ENCODE measurements at places on chromosomes 6 and 20.

GRCh38 chr20:57508831-57509230 lies 16.1 kb downstream of the CTCFL start:
- DNase-seq, result no peak

- no peak for DNase-seq
Observed at GRCh38 chr6:160428818-160429619, 80.8 kb downstream of the SLC22A3 start.

GRCh38 chr6:28334286-28335039 lies 1.5 kb downstream of the ZSCAN31 start:
- DNase-seq, result no peak

- DNase-seq, result no peak
Observed at GRCh38 chr6:31945507-31946369, at the start of gene CFB. TSS of gene CFB (plus strand) at chr6:31946095. CDS start at chr6:31946222, 127 bp downstream.

DNA sequence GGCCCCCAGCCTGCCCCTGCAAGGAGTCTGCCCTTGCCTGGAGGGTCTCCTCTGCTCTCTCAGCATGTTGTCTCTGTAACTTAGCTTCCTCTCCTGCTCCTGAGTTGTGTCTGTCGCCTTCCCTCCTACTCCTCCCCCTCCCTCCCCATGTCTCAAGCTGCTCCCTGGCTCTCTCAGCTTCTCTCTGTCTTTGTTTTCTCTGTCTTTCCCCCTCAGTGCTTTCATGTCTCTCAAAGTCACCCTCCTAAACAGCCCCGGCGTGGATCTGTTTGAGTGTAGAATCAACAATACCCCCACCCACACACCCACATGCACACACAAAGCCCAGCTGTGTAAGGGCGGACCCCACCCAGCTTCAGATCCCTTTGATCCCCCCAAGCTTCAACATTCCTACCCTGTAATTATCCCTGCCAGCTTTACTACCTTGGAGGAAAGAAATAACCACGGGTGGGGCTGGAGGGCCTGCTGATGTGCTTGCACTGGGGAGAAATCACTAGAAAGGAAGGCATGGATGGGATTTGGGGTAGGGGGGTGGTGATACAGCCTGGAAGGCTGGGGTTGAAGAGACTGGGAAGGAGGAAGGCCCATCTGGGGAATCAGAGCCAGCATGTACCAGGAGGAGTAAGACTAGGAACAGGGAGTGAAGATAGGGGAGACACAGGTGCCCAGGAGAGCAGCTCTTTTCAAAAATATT lies 1.0 kb upstream of the LY6G6D start:
- DNase-seq, result no peak

- DNase-seq, result no peak
Observed at GRCh38 chr6:46329568-46329967, 158.8 kb upstream of the ENPP5 start.

DNA sequence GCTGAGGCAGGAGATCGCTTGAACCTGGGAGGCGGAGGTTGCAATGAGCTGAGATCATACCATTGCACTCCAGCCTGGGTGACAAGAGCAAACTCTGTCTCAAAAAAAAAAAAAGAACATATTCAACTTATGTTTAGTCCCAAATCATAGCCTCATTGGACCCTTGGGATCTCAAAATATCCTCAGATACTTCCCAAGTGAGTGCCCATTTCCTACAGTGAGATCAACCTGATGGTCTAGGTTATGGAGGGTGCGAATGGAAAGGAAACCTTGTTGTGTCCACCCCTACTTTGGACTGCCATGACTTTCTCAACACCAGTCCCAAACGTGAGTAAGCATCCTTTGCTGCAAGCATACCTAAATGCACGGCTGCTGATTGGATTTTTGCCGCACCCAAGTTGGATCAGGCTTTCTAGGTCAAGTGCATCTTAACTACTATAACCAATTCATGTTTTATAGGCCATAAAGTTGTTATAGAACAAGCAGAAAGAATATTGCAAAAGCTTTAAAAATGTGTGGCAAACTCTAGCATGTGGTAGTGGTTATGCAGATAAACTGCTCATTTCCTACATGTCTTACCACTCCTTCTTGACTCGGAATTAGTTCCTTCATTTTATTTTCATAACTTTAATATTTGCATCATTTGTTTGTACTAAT lies 131.2 kb downstream of the PLEKHG1 start:
- no peak for DNase-seq

Data from NK-92 treated with Interleukin-12 subunit alpha and Interleukin-12 subunit beta, amount 100 ng/mL, for 24 hours (cell line).